ENCODE measurements at places on chromosomes 4 and X.

- no peak overlapping the region for H3K4me3 ChIP-seq
- no peak overlapping the region for H3K27ac ChIP-seq
- no peak for DNase-seq
- no peaks in the 10 kb centered on the region for H3K27me3 ChIP-seq
Measured at GRCh38 chr4:56737666-56738065, 56.6 kb upstream of the HOPX start.

- H3K27me3 ChIP-seq = no peaks in the 10 kb centered on the region
- H3K4me1 ChIP-seq = no peaks in the 10 kb centered on the region
- no peak overlapping the region for H3K27ac ChIP-seq
- no peaks in the 10 kb centered on the region for H3K36me3 ChIP-seq
- no peak overlapping the region for H3K4me3 ChIP-seq
- peak; percentile 31 for DNase-seq
Measured at GRCh38 chr4:67746797-67747495, 7.2 kb downstream of the GNRHR start.

- H3K4me3 ChIP-seq = no peak overlapping the region
- H3K27me3 ChIP-seq = no peaks in the 10 kb centered on the region
- H3K4me1 ChIP-seq = peaks cover 16% of the 10 kb centered on the region
- no peak for DNase-seq
Measured at GRCh38 chr4:156528216-156528615, 443.4 kb downstream of the PDGFC start.

- no peaks in the 10 kb centered on the region for H3K27me3 ChIP-seq
- DNase-seq = no peak
Measured at GRCh38 chr4:25330335-25330734, 17.8 kb downstream of the ZCCHC4 start.

- H3K4me1 ChIP-seq = peaks cover 9% of the 10 kb centered on the region
- no peak overlapping the region for H3K27ac ChIP-seq
- no peak overlapping the region for H3K4me3 ChIP-seq
- H3K27me3 ChIP-seq = no peaks in the 10 kb centered on the region
- DNase-seq = peak; percentile 91
Measured at GRCh38 chr4:40149960-40150385, 46.9 kb upstream of the RHOH start.

Data from A673 (cell line).